Iris pigment epithelial cell (primary cell): ENCODE measurements at places on chromosomes 5 and 9.
A peak's percentile ranks its signal among the peaks of the same experiment; 100 is the strongest.

GRCh38 chr9:76985581-76985980, 33.9 kb upstream of the FOXB2 start:
- no peak for DNase-seq

- no peak for DNase-seq
These were observed 33.5 kb downstream of the GADD45G start for GRCh38 chr9:89638359-89638758.

GRCh38 chr5:13552361-13552760, 392.1 kb downstream of the DNAH5 start:
- no peak for DNase-seq

DNA sequence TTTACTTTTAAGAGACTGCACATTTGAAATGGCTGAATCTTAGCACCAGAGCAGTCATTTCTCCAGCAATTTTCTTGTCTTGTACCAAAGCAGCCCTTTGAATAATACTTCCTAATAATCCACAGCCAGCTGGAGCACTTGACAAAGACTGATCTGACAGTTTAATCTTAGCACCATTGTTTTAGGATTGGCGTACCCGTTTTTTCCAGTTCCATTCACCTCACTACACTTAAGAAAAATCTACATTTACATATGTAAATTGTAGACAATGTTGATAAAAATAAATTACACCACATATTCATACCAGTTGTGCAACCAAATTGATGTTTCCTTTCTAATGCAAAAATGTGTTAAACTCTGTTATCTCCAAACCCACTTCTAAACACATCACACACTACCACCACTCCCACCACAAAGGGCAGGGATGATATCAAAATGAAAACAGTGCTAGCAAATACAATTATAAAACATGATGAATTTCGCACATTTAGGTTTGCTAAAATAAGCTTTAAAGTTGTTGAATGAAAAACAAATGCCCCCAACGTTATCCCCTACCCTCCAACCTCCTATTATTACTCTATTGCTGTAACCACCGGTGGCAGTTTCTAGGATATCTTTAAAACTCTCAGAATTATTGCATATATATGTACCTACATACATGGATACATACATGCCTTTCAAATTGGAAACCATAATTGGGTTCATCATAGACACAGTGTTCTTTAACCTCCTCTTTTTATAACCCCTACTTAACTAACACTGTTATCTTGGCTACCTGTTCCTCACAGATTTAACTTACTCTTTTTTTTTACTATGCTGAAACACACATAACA, 21.5 kb downstream of the SERINC5 start:
- no peak for DNase-seq

GRCh38 chr5:82885627-82886389, 191.4 kb downstream of the TMEM167A start:
- DNase-seq = peak; percentile 0

GRCh38 chr5:147949711-147950573, 43.6 kb upstream of the C5orf46 start:
- DNase-seq = peak; percentile 48

- no peak for DNase-seq
These were observed 8.4 kb upstream of the ACOT12 start for GRCh38 chr5:81402192-81402930.

DNA sequence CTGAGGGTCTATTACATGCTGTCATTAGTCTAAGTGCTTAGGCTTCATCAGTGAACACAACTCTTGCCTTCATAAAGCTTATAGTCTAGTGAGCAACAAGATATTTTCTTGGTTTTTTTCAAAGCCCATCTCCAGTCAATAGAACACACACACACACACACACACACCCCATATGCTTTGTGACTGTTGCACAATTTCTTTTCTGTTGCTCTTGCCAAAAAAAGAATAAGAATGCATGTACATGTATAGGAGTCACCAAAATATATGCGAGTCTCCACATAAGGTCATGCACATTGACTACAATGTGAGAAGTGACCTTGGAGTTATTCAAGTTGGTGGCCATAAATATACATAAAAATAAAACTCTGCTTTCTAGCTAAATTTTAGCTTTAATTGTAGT, 351.5 kb upstream of the TLE4 start:
- peak; percentile 17 for DNase-seq

GRCh38 chr9:86812616-86813015, 134.7 kb downstream of the GAS1 start:
- no peak for DNase-seq

DNA sequence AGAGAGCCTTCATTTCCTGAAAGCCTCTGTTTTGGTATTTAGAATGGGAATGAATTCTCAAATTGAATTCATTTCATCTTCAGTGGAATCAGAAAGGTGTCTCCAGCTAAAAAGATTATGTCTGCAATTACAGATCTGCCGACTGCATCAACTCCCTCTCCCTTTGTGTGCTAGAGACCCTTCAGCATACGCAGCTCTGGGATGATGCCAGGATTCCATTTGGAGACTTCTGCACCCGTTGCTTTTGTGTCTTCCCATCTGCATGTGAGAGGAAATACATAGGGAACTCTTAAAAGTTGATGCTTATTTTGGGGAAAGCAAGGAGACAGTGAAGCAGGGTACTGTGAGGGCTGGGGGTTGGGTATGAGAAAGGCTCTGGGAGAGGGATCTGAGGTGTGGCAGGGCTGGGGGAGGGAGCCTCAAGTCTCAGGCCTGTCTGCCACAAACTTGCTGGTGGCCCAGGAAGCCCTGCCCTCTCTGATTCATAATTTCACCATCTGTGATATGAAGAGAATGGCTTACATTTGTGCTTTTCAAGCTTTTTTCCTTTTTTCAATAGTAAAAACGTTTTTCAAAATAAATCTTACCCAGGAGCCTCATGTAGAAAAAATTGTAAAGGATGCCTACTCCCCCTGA, 89.7 kb upstream of the SAP30L start:
- DNase-seq = peak; percentile 75

- DNase-seq = peak; percentile 68
These were observed 171.3 kb downstream of the RGS3 start for GRCh38 chr9:113634596-113635515.
